GM18507 (cell line): ENCODE measurements at places on chromosomes 12 and 14.

DNA sequence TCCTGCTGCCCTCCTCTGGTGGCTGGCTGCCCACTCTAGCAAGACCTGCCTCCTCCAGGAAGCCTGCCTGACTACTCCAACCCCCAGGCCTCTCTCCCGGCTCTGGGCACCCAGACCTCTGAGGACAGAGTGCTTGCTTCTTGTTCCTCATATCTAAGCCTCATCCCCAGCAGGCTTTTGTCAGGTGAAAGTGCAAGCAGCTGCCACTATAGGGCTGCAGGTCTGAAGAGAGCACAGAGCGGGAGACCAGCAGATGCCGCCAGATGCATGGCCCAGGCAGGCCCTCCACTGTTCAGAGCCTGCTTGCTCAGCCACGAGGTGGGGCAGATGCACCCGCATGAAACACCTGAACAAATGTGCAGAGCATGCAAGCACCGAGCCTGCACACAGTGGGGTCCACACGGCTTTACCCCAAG lies 73.0 kb downstream of the SERPINA3 start:
- no peak for DNase-seq

- no peak for DNase-seq
Measured at GRCh38 chr14:92928258-92928629, 5.3 kb downstream of the CHGA start.

DNA sequence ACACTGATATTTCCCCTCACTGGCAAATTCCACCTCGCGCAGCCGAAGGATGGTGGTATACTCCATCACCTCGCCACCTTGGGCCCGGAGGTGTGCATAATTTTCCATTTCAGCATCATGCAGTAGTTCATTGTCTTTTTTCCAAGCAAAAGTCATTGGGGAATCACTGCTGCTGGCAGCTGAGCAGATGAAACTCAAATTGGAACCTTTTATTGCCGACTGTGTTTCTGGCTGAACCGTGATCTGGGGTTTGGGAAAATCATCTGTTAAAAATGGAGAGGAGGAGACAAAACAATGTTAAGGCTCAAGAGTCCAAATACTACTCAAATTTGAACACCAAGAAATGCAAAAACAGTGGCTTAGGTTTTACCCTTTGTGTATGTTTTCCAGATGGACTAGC lies 39.7 kb downstream of the LRIG3 start:
- no peak for DNase-seq

DNA sequence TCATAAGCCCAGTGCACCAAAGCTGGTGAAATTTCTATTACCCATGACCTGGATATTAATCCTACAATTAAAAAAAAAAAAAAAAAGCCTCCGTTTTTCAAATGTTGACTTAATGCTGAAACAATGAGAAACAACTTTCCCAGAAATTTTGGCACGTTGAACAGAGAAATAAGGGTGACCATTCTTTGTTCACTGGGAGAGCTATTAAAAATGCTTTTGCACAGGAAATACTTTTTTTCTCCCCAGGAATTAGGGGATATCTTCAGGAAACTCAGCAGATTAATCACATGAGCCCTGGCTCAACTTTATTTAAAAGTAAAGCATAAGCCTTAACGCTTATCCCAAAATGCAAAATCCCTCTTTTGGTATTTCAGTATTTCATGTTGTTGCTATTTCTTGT lies 54.8 kb upstream of the FLRT2 start:
- DNase-seq = no peak

DNA sequence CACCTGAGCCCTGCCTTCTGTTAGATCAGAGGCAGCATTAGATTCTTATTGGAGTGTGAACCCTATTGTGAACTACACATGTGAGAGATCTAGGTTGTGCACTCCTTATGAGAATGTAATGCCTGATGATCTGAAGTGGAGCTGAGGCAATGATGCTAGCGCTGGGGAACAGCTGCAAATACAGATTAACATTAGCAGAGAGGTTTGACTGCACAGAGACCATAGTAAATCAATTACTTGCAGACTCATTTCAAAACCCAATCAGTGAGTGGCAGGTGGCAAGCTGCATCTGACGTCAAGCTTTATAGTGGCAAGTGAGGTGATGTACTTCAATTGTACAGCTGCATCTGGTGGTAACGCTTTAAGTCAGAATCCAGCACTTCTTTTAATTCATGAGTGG lies 141.6 kb downstream of the GPHN start:
- no peak for DNase-seq

DNA sequence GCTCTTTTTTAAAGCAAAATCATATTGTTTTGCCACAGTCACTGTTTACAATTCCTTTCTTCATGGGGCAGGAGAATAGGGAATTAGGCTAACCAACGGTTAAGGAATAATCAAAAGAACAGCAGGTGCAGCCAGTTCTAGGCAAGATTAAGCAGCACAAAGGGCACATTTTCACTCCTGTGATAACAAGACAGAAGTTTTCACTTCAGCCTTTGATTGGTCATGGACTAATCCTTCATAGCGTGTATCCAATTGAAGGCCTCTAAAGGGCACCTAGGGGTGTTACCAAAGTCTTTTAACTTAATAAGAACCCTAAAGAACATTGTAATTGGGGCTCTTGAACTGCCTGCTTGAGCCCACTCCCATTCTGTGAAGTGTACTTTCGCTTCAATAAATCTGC lies 206.9 kb upstream of the AMIGO2 start:
- DNase-seq = no peak

DNA sequence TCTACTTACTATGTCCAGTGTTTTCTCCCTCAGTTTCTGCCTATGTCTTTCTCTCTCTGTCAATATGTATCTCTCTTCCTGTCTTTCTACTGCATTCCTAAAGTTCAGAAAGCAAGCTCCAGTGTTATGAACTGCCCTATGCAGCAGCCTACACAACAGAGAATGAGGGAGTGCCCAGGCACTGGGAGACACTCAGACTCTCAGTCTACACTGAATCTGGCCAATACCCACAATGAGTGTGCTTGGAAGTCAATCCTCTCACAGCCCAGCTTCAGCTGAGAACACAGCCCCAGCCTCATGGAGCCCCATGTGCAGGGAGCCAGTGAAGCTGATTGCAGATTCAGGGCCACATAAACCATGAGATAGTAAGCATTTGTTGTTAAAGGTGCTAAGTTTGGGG lies 128.7 kb downstream of the ALG10 start:
- no peak for DNase-seq

DNA sequence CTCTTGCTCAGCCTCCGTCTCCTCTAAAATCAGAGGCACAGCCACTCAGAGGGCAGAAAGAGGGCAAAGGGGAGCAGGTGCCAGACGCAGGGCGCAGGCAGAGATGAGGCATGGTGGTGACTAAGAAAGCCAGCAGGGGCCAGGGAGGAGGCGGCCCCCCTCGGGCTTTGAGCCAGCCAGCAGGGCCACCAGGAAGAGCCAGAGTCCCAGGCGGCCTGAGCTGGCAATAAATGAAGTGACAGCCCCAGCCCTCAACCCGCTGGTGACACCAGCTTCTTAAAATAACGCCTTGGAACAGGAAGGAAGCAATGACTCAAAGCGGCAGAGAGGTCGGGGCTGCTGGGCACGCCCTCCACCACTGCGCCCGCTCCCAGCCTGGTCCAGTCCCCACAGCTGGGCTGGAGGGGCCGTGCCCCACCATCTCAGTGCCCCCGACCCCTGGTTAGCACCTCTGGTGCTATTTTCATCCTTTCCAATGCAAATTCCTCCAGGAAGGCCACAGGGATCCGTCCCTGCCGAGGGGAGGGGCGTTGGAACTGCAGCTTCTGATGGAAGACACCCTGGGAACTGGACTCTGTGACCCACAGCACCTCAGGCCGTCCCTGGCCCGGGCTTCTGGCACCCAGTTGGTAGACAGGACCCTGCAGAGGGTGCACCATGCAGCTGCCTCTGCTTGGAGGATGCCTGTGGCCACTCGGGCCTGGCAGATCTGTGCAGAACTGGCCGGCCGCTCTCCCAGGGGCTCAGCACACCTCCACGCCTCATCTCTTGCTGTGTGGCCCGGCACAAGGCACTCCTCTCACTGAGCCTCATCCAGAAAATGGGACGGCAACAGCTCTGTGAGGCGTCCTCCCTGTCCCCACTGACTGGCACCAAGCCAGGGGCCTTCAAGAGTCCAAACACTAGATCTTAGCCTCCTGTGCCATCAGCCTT lies 113.7 kb downstream of the NCOR2 start:
- peak; percentile 82 for DNase-seq

- DNase-seq = no peak
Measured at GRCh38 chr12:93589081-93589480, 16.6 kb downstream of the SOCS2 start.

DNA sequence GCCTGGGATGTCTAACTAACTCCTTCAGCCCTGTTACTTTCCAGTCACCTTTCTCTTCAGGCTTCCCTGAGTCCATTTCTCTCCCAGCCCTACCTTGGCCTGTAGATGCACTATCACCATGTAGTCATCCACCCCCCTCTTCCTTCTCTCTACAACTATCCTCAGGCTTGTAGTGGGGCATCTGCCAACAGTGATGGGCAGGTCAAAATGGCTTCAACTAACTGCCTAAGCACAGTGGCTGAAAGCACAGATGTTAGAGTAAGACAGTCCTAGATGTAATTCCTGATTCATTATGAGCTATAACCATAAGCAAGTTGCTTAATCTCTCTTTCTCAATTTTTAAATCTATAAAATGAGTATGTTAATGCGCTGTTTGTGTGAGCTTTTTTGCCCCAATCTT lies 133.6 kb upstream of the NAV3 start:
- no peak for DNase-seq
